ENCODE measurements at places on chromosomes 2 and 18. TPM values are rescaled to one million over a fixed set of nuclear protein-coding genes. Genes with fewer than 3 reads are reported as not detected.

CHPF gene
- polyA plus RNA-seq, result 86.6 TPM

ZNF892 gene
- 5.4 TPM for polyA plus RNA-seq

TMEM178A gene
- polyA plus RNA-seq, result 55.8 TPM

IL18R1 gene
- 0.71 TPM for polyA plus RNA-seq

ZNF516 gene
- polyA plus RNA-seq, result 33.8 TPM

MALL gene
- 3.3 TPM for polyA plus RNA-seq

SLC16A14 gene
- polyA plus RNA-seq, result 35.8 TPM

CFAP53 gene
- 4.2 TPM for polyA plus RNA-seq

CDKL4 gene
- polyA plus RNA-seq, result 1.3 TPM

ANKMY1 gene
- 13.6 TPM for polyA plus RNA-seq

DPY30 gene
- polyA plus RNA-seq, result 103 TPM
